ENCODE measurements at places on chromosomes 1 and 21.
A peak's percentile ranks its signal among the peaks of the same experiment; 100 is the strongest.

DNA sequence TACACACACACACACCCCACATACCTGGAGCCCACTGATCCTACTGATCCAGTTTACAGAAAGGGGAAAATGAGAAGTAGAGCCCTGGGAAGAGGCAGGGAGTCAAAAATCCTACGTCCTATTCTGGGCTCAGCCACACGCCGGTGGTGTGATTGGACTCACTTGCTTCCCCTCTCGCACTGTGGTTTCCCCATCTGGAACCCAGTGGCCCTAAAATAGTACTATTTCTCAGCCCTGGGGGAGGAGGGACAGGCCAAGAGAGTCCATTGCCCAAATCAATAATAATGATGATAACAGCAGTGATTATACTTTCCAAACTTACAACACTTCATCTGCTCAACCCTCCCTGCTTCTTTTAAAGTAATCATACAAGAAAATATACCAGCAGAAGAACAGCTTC lies 2.9 kb upstream of the PIGR start:
- no peak for DNase-seq

GRCh38 chr1:152188673-152189591 lies 29.9 kb upstream of the RPTN start:
- peak; percentile 56 for DNase-seq

GRCh38 chr21:46597031-46597430 lies 7.9 kb downstream of the S100B start:
- peak; percentile 16 for DNase-seq

GRCh38 chr1:177106614-177107365 lies 57.7 kb downstream of the ASTN1 start:
- no peak for DNase-seq

GRCh38 chr1:206002871-206003801 lies at the start of gene RAB7B:
TSS of gene RAB7B (minus strand) at chr1:206003395. CDS start at chr1:205994135, 9,260 bp downstream.
- DNase-seq = no peak

- no peak for DNase-seq
Measured at GRCh38 chr1:19563324-19564097, 78.2 kb upstream of the CAPZB start.

DNA sequence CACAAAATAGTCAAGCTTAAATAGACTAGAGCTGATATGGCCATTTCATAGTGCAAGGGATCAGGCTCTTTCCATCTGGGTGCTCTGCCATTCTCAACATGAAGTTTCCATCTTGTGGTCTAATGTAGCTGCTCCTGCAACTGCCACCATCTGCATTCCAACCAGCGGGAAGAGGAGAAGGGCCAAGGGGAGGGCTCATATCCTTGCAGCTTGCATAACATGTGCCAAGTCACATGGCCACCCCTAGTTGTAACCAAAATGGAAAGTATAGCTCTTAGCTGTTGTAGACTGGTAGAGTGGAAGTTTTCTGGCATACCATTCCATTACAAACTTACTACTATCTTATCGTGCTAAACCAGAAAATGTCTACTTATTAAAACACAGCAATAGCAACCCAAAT lies 38.9 kb upstream of the IVNS1ABP start:
- no peak for DNase-seq

DNA sequence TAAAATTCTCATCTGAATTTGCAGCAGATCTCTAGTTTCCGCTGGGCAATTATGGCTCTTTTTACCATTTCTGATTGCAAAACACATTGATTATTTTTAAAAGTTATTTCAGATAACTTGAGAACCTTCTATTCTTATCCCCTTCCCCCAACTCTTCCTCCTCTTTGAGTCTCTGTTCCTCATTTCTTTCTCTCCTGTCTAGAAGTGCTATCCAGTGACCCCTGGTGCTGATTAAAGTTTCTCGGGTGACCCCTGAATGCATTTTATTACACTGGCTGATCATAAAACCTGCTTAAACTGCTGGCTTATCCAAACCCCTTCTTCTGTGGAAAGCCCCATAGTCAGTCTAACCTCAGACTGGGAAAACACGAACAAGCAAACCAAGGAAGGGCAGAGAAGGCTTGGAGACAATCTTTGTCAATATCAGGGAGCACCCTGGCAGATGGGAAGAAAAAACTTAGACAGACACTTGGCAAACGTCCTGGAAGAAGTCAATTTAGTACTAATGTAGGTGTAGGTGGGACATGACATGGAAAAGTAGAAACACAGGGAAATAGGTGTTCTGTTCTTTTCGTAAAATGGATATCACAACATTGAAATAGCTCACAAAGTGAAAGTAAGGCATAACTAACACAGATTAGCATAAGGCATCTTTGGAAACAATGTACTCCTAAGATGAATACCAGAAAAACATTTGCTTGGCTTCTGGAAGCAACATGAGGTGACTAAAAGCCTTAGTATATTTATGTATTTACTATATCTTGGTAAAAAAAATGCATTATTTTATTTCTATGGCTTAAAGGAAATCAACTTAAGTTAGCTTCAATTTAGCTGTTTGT lies 61.4 kb downstream of the GORAB start:
- DNase-seq = no peak

- no peak for DNase-seq
Measured at GRCh38 chr21:25324666-25325065, 282.6 kb downstream of the MRPL39 start.

GRCh38 chr1:12556957-12557935 lies 60.8 kb downstream of the DHRS3 start:
- no peak for DNase-seq

DNA sequence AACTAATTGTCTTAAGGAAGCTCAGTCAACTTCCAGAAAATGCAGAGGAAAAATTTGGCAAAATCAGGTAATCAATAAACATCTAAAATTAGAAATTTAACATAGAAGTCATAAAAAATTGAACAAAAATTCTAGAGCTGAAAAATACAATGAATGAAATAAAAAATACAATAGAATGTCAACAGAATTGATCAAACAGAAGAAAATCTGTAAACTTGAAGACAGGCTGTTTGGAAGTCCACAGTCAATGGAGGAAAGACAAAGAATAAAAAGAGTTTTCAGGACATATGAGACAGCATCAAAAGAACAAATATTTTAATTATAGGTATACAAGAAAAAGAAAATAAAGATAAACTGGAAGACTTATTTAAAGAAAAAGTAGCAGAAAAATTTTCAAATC lies 469.0 kb downstream of the RWDD3 start:
- DNase-seq = no peak

DNA sequence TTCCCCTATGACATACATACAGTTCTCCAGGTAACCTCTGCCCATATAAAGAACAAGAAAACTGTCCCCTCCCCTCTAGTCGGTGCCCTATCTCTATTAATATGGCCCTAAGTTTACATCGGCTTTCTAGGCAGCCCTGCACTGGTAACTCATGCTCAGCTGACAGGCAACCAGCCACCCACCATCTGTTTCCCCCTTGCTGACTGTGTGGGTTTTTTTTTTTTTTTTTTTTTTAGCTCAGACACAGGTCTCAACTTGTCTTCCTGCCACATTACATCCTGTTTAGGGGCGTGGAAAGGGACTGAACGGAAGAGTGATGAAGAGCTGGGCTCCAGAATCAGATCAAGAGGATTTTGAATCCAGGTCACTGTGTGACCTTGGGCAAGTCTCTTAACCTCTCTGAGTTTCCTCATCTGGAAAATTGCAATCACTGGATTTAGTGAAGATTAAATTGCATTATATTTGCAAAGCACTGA lies 14.0 kb downstream of the LAPTM5 start:
- DNase-seq = peak; percentile 78

DNA sequence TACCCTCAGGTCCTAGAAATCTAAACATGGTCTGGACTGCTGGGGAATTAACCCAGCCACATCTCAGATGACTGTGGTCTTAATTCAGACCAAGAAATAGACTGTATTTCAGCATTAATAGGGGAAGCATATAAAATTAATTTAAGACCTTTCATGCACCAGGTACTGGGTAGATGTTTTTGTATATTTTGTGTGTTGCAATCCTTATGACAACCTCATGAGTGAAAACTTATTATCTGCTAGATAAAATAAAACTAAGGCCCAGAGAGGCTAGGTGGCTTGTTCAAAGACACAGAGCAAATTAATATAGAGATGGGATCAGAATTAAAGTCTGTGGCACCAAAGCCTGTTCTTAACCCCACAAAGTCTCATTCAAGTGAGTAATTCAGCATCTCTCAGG lies 40.1 kb downstream of the OPTC start:
- DNase-seq = no peak

DNA sequence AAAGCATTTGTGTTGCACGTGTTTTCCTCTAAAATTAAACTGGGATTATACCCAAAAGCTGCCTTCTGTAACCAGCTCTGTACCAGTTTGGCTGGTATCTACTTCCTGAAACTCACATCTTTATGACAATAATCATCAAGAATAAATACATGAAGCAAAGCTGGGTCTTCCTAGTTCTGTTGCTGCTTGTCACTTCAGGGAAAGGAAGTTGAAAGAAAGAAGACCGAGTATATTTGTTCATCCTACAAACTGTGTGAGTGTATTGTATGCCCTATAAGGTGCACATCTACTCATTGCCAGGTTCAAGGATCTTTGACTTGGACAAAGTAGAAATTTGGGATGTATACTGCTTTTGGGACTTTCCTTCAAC lies 29.1 kb upstream of the IFNGR2 start:
- DNase-seq = no peak

- peak; percentile 66 for DNase-seq
Measured at GRCh38 chr1:21232044-21232443, 55.3 kb upstream of the EIF4G3 start.

GRCh38 chr1:74463333-74463988 lies 49.0 kb downstream of the LRRC53 start:
- peak; percentile 45 for DNase-seq

GRCh38 chr21:23811805-23812204 lies 1795.5 kb downstream of the MRPL39 start:
- DNase-seq = no peak

- DNase-seq = no peak
Measured at GRCh38 chr1:171429137-171429536, 56.2 kb upstream of the PRRC2C start.

- DNase-seq = no peak
Measured at GRCh38 chr1:89548122-89548857, 23.7 kb downstream of the LRRC8B start.

GRCh38 chr1:24348196-24348595 lies 29.0 kb downstream of the GRHL3 start:
- no peak for DNase-seq

GRCh38 chr21:43340491-43341377 lies 86.2 kb downstream of the SIK1 start:
- DNase-seq = no peak

GRCh38 chr1:22413799-22414198 lies 37.9 kb upstream of the ZBTB40 start:
- DNase-seq = no peak

- DNase-seq = no peak
Measured at GRCh38 chr1:218548764-218549163, 203.6 kb downstream of the TGFB2 start.

GRCh38 chr1:233735331-233735730 lies 121.4 kb downstream of the KCNK1 start:
- DNase-seq = no peak

GRCh38 chr1:216726435-216726834 lies 3.2 kb upstream of the ESRRG start:
- DNase-seq = no peak

DNA sequence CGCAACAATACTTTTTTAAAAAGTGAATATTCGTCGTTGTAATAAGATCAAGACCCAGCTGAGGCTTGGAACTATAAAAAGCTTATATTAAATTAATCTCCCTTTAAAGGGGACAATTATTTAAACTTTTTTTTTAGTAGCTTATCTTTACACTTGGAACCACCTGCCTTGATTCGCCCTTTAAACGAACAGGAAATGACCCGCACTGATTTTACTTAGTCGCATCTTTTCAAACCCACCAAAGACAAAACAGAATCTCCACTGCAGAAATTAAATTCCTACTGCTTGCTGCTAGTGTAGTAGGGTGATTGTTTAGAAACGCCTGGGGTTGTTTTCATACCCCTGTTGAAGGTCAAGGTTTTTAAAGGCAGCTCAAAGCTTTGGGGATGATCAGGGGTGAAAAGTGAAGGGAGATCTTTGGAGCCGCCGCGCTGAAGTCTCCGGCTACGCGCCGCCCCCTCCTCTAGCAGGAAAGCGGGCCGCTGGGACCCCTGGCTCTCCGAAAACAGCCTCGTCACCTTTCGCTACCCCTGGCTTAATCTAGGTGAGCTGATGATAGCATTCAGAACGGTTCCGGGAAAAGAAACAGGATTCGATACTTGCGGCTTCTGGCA lies 163.4 kb downstream of the RUNX1 start:
- no peak for DNase-seq

- DNase-seq = no peak
Measured at GRCh38 chr1:156652131-156652991, 10.4 kb downstream of the BCAN start.

GRCh38 chr1:92820024-92820423 lies 11.8 kb upstream of the RPL5 start:
- DNase-seq = no peak

- no peak for DNase-seq
Measured at GRCh38 chr1:157181790-157182189, 43.6 kb upstream of the ETV3 start.

- DNase-seq = no peak
Measured at GRCh38 chr1:202850593-202851362, 38.2 kb downstream of the RABIF start.

- DNase-seq = no peak
Measured at GRCh38 chr1:47713975-47714767, 276.3 kb downstream of the FOXD2 start.

- no peak for DNase-seq
Measured at GRCh38 chr1:58883037-58883887, 99.4 kb upstream of the JUN start.

DNA sequence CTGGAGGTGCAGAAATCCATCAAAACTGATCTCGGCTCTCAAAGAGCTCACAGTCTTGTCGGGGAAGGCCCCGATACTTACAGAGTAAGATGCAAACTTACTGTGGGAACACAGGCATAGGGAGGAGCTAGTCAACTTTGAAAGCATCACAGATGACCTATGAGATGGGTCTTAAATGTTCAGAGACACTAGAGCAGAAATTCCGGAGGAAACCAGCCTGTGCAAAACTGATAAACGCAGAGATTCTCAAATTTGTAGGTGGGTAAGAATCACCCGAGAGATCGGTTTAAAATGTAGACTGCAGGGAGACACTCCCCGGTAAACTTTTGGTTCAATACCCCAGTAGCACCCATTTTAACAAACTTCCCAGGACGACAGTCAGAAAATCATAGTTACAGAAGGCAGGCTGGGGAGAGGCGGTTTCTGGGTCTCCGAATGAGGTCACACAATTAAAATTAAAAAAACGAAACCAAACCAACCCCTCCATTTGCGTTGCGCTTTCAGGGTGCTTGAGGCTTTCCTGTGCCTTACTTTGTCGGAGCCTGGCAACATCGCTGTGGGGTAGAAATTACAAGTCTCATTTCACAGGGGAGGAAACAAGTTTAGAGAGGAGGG lies 755 bp upstream of the THRAP3 start:
- DNase-seq = peak; percentile 74

DNA sequence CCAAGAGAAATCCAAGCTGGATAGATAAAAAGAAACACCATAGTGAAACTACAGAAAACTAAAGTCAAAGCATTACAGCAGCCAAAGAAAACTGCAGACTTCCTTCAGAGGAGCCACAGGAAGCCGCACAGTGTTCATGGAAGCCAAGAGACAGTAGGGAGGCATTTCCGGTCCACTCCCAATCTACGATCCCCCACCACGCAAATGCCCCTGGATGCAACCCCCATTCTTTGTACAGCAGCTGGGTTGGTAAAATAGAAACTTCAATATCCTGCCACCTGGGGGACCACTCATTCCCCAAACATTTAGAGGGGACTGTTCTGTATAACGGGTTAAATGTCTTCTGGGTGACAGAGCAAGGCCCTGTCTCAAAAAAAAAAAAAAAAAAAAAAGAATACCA lies 43.9 kb upstream of the TSPEAR start:
- no peak for DNase-seq

Measured in GM13977 (cell line).